Vagina (tissue), 2 donors: ENCODE measurements at places on chromosomes 2 and 18.

- H3K27ac ChIP-seq, result no peak overlapping the region
- no peaks in the 10 kb centered on the region for H3K36me3 ChIP-seq
- H3K4me1 ChIP-seq, result peaks cover 21% of the 10 kb centered on the region
- H3K27me3 ChIP-seq, result no peaks in the 10 kb centered on the region
- no peak for DNase-seq
These were observed 52.8 kb upstream of the RTN4 start for GRCh38 chr2:55103046-55103445.

DNA sequence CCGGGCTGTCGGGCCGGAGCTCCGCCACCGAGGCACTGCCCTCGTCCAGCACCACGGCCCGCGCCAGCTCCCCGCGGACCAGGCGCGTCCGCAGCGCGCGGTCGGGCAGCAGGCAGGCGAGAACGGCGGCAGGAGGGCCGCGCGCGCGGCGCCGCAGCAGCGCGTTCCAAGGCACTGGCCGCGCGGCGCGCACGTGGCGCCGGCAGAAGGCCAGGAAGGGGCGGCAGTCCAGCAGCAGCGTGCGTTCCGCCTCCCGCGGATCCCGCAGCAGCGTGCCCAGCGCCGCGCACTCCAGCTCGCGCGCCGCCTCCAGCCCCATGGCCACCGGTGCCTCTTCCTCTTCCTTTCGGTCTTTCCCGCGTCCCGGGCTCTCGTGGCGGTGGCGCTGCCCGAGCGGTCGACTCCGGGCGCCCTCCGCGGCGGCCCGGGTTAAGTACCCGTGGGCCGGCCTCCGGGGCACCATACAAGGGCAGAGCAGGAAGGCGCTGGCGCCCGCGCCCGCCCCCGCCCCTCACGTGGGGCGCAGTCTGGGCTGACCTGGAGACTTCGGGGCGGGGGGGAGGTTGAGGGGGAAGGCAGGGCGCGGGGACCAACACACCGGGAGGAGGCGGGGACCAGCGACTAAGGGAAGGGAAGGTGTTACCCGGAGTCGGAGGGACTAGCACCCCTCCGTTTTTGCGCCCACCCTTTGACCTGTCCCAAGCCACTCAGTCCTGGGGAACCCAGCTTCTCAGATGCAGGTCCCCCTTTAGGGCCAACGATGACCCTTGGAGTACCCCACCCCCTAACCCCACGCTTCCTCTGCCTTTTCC is at the start of gene DUSP2:
Gene DUSP2, minus strand, starts transcription at position 405 of the 812 bp plus-strand sequence. Its CDS starts 86 bp downstream, at position 319.
- no peak for DNase-seq
- H3K4me3 ChIP-seq, result peak within 1 kb of the TSS; percentile 52
- peaks cover 17% of the 10 kb centered on the region for H3K4me1 ChIP-seq
- no peaks in the 10 kb centered on the region for H3K36me3 ChIP-seq
- no peaks in the 10 kb centered on the region for H3K27me3 ChIP-seq

DNA sequence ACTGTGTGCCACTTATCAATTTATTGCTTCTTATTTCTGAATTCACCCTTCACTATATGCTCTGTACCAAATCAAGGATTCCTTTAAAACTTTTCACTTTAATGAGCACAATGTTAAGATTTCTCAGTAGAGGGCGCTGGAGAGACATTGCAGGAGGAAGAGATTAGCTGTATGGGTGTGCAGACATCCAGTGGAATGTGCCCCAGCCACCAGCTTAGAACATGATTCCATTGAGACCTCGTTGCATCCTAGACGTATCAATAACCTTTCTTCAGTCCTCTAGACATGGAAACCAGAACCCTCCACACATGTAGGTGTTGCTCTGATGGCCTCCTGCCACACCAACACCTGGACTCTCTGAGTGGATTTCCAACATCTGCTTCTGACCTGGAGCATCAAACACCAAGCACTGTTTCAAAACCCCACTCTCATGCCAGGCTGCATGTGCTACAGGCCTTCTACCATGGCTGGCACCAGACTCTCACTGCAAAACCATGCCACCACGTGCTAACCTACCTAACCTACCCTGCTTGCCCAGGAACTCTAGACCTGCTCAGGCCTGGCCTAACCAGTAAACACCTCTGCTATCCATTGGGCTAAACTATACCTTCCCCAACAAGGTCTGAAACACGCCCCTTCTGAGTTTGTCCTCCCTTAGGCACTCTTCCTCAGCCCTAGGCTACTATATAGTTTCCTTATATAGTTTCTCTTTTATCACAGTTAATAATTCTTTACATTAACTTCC is 633.2 kb upstream of the PKDCC start:
- H3K4me1 ChIP-seq, result no peaks in the 10 kb centered on the region
- no peaks in the 10 kb centered on the region for H3K27me3 ChIP-seq
- no peak overlapping the region for H3K4me3 ChIP-seq
- H3K27ac ChIP-seq, result no peak overlapping the region
- no peak for DNase-seq

- H3K4me1 ChIP-seq, result no peaks in the 10 kb centered on the region
- no peaks in the 10 kb centered on the region for H3K36me3 ChIP-seq
These were observed 79.0 kb upstream of the CDH19 start for GRCh38 chr18:66682855-66683322.

- H3K27me3 ChIP-seq, result no peaks in the 10 kb centered on the region
- H3K4me1 ChIP-seq, result peaks cover 13% of the 10 kb centered on the region
- H3K4me3 ChIP-seq, result no peak overlapping the region
- DNase-seq, result no peak
- no peaks in the 10 kb centered on the region for H3K36me3 ChIP-seq
These were observed 35.8 kb downstream of the FMNL2 start for GRCh38 chr2:152370783-152371182.

DNA sequence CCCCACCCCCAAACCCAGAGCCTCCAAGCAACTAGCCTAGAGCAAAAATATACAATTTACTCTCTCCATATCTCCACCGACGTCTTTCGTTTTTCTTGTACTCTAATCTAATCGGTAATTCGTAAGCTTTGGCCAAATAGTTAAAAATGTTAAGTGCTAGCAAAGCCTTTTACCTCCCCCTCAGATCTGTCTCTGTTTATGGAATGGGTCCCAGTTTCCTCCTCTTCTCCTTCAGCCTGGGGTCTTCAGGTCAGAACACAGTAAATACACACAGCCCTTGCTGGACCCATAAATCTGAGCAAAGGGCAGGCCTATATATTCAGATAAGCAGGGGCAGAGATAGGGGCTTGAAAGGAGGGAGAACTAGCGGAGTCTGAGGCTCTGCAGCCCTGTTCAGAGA is 267.4 kb downstream of the MEIS1 start:
- no peaks in the 10 kb centered on the region for H3K27me3 ChIP-seq
- peak overlapping the region; percentile 49 for H3K27ac ChIP-seq
- no peak for DNase-seq
- H3K4me3 ChIP-seq, result no peak overlapping the region
- no peaks in the 10 kb centered on the region for H3K36me3 ChIP-seq
- peaks cover 12% of the 10 kb centered on the region for H3K4me1 ChIP-seq

GRCh38 chr18:59959073-59959472 is 59.3 kb downstream of the PMAIP1 start:
- DNase-seq, result no peak
- no peaks in the 10 kb centered on the region for H3K36me3 ChIP-seq
- no peaks in the 10 kb centered on the region for H3K4me1 ChIP-seq
- H3K4me3 ChIP-seq, result no peak overlapping the region
- no peak overlapping the region for H3K27ac ChIP-seq
- no peaks in the 10 kb centered on the region for H3K27me3 ChIP-seq

GRCh38 chr2:28702415-28702861 is 49.2 kb upstream of the PPP1CB start:
- no peak overlapping the region for H3K27ac ChIP-seq
- H3K4me3 ChIP-seq, result no peak overlapping the region
- H3K4me1 ChIP-seq, result no peaks in the 10 kb centered on the region
- no peak for DNase-seq
- no peaks in the 10 kb centered on the region for H3K27me3 ChIP-seq

GRCh38 chr18:11511434-11512095 is 97.8 kb upstream of the SLC35G4 start:
- no peaks in the 10 kb centered on the region for H3K27me3 ChIP-seq
- DNase-seq, result no peak
- H3K36me3 ChIP-seq, result no peaks in the 10 kb centered on the region
- no peaks in the 10 kb centered on the region for H3K4me1 ChIP-seq
- no peak overlapping the region for H3K27ac ChIP-seq

GRCh38 chr18:37492952-37493351 is 72.6 kb downstream of the CELF4 start:
- no peaks in the 10 kb centered on the region for H3K4me1 ChIP-seq
- H3K27me3 ChIP-seq, result no peaks in the 10 kb centered on the region
- DNase-seq, result no peak
- H3K4me3 ChIP-seq, result no peak overlapping the region

DNA sequence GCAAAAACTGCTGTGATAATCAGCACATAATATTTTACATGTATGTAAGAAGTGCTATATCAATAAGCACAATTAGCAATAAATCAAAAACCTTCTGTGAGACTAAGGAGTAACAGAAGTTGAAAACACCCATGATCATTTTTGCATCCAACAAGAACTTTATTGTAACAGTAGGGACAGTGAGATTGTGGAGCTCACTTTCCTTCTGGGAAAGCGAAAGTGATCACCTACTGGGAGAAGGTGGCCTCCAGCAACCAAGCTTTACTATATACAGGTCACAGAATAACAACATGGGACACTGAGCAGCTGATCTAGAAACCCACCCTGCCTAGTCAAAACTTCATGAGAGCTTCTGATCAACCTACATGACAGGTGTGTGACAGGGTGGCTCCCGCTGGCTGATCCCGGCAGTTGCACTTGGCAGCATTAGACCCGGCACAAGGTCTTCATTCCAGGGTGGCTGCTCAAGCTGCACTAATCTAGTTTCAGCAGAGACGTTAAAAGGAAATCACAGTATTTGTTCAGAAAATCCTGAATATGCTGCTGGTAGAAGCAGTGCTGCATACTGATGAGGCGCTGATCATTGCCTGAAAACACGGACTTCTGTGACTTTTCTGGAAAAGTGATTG is 63.5 kb upstream of the ARL5A start:
- H3K36me3 ChIP-seq, result no peaks in the 10 kb centered on the region
- H3K4me1 ChIP-seq, result no peaks in the 10 kb centered on the region
- no peak overlapping the region for H3K4me3 ChIP-seq
- H3K27me3 ChIP-seq, result no peaks in the 10 kb centered on the region

GRCh38 chr2:178225006-178225805 is 30.9 kb downstream of the OSBPL6 start:
- H3K4me1 ChIP-seq, result no peaks in the 10 kb centered on the region
- no peak overlapping the region for H3K27ac ChIP-seq
- H3K4me3 ChIP-seq, result no peak overlapping the region
- DNase-seq, result no peak

DNA sequence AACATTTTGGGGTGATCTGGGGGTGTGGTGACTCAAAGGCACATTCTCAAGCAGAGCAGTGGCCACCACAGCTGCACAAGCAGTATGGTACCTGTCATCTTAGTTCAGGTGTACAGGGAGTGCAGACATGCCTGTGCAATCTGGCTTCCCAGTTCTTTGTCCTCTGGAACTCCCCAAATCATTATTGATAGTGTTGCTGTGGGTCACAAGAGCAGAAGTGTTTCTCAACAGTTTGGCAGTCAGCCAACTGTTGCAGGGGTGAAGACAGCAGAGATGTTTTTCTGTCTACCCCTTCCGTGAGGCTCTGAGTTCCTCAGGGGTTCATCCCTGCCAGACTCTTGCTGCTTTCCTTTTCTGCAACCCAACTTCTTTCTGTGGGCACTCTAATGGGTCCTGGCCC is 206.5 kb upstream of the ZSWIM2 start:
- H3K4me1 ChIP-seq, result no peaks in the 10 kb centered on the region
- no peak overlapping the region for H3K27ac ChIP-seq
- no peak overlapping the region for H3K4me3 ChIP-seq
- DNase-seq, result no peak

DNA sequence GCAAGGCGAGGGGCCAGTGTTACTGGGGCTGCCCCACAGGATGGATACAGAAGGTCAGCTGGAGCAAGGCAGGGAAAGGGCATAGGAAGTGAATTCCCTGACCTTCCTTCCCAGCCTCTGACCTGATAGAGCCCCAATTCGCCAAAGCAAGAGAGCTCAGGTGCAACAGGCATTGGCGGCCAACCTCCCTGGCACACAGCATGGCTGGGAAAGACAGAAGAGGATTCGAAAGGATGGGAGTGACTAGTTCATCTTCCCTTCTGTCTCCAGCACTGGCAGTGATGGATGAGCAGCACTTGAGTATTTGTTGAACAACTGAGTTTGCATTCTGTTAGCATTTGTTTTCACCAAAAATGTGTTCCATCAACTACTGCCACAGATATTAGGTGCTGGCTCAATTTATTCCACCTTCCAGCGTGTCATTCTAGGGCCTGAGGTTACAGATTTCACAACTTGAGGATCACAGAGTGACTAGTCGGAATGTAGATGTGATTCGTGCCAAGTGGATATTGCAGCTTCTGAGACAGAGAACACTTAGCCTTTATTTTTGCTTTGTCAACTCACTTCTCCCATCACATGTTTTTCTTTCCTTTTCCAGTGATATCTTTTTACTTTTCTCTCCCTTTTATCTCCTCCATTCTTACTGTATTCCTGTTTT is 6.2 kb downstream of the COPS8 start:
- no peaks in the 10 kb centered on the region for H3K27me3 ChIP-seq
- peaks cover 37% of the 10 kb centered on the region for H3K4me1 ChIP-seq
- DNase-seq, result no peak
- H3K27ac ChIP-seq, result peak overlapping the region; percentile 79
- no peaks in the 10 kb centered on the region for H3K36me3 ChIP-seq

DNA sequence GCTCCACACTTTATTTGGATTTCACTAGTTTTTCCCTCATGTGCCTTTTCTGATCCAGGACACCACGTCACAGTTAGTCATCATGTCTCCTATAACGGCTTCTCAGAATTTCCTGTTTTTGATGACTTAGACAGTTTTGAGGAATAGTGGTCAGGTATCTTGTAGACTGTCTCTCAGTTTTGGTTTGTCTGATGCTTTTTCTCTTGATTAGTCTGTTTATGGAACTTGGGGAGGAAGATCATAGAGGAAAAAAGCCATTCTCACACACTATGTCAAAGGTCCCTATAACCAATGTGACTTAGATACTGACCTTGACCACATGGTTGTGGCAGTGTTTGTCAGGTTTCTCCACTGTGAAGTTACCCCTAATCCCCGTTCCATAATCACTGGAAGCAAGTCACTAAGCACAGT is 89.0 kb downstream of the RAPH1 start:
- H3K27me3 ChIP-seq, result no peaks in the 10 kb centered on the region
- H3K4me3 ChIP-seq, result no peak overlapping the region
- H3K4me1 ChIP-seq, result no peaks in the 10 kb centered on the region
- peaks cover 68% of the 10 kb centered on the region for H3K36me3 ChIP-seq

GRCh38 chr2:112239862-112240261 is 15.0 kb downstream of the ZC3H8 start:
- H3K4me3 ChIP-seq, result no peak overlapping the region
- no peak for DNase-seq
- H3K27ac ChIP-seq, result no peak overlapping the region
- H3K36me3 ChIP-seq, result peaks cover 18% of the 10 kb centered on the region

DNA sequence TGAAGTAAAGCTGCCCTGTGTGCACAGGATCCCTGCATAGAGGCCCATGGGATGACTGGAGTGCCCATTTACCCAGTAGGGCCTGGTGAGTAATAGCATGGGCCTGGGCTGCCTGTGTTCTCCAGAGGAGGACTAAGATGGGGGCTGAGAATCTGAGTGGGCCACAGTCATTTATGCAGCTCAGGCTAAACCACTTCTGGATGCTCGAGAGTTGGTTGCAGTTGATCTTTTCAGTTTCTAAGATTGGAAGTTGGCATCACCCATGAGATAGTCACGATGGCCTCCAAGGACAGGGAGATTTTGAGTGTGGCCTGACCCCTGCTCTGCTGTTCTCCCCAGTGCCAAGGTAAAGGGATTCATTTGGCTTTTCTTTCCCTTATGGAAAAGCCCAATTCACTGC is 179.1 kb upstream of the SPRED2 start:
- no peaks in the 10 kb centered on the region for H3K36me3 ChIP-seq
- no peak overlapping the region for H3K4me3 ChIP-seq
- no peaks in the 10 kb centered on the region for H3K27me3 ChIP-seq
- no peak for DNase-seq
- H3K27ac ChIP-seq, result no peak overlapping the region
